ENCODE measurements at places on chromosomes 12 and 14.

DNA sequence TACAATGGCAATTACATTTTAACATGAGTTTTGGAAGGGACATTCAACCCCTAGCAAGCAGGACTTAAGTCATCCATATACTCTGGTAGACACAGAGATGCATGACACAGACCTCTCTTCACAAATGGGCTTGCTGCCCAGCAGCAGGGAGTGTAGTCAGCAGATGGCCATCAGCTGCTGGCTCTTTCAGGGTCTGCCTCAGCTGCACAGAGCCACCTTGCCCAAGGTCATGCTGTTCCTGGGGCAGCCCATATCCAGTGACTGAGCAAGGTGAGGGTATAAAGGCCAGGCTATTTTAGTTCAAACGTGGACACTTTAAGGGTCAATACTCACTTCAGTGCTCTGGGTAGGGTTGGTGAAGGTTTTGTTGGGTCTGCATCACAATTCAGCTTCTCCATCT lies 58.3 kb upstream of the JDP2 start:
- no peak for DNase-seq

GRCh38 chr12:66699738-66700482 lies 21.0 kb upstream of the GRIP1 start:
- no peak for DNase-seq

- no peak for DNase-seq
These were observed 201.2 kb downstream of the FLRT2 start for GRCh38 chr14:85731186-85731585.

- DNase-seq: no peak
These were observed 4.1 kb upstream of the HOXC6 start for GRCh38 chr12:54024127-54024526.

DNA sequence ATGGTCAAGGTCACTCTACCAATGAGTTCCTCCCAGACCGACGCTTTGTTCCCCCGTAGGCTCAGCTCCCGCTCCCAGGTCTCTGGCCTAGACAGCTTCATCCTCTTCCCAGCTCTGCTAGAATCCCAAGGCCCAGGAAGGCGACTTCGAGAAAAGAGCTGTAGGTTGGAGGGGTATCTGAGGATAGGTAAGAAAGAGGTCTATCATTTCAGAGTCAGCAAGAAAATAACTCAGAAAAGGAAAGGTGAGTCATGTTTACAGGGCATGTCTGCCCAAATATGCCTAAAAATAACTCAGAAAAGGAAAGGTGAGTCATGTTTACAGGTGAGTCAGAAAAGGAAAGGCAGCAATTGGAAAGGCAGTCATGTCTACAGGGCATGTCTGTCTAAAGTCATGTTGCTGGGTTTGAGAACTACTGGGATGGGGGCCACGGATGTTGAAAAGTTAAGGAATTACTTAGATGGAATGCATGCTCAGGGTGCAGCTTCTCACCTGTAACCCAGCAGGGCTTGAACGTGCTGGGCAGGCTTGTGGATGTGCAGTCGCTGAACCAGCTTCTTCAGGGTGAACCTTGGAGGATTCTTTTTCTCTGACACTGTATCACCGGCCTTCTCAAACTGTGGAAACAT lies 12.2 kb downstream of the TEP1 start:
- no peak for DNase-seq

GRCh38 chr12:42588524-42589464 lies 752 bp downstream of the PRICKLE1 start:
- no peak for DNase-seq

All from suppressor macrophage treated with lipopolysaccharide for 1 hour (primary cell).